NCI-H2029 treated with DMSO at 0.1 percent for 48 hours (cell line): ENCODE measurements at places on chromosomes 7 and 10.

- no peak for DNase-seq
Observed at GRCh38 chr7:88278881-88279280, 27.8 kb downstream of the STEAP4 start.

DNA sequence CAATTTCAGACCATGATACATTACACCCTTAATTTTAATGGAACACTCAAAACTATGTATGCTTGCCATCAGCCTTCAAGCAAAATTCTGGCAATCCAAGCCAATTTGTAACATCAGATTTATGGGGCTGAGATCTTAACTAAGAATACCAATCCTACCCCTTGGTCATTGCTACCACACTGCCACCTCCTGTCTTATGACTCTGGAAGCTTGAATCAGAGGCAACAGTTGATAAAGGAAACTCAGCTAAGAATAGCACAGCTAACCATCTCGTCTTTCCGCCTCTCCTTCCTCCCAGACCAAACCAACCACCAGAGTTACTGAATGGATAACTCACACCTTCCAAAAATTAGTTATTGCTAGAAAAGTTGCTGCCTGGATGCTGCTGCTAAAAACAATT, 7.4 kb downstream of the IGF2BP3 start:
- DNase-seq, result no peak

DNA sequence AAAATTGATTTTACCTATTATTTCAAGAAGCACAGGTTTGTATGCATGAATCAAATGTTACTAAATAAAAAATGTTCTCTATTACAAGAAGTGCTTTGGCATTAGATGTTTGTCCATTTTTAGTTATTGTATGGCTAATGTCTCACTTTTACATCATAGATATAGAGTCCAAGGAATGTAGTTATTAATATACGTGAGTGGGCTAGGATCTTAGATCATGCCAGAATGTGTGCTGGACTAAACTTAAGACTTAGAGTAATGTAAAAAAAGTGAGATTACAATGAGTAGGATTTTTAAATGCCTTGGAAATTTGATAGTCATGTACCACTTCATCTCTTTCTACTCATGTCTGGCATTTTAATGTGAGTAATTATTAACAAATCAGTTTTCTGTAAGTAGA, 196.6 kb downstream of the ARL4A start:
- DNase-seq, result no peak

- DNase-seq, result no peak
Observed at GRCh38 chr7:144397086-144397485, 6.4 kb downstream of the NOBOX start.

DNA sequence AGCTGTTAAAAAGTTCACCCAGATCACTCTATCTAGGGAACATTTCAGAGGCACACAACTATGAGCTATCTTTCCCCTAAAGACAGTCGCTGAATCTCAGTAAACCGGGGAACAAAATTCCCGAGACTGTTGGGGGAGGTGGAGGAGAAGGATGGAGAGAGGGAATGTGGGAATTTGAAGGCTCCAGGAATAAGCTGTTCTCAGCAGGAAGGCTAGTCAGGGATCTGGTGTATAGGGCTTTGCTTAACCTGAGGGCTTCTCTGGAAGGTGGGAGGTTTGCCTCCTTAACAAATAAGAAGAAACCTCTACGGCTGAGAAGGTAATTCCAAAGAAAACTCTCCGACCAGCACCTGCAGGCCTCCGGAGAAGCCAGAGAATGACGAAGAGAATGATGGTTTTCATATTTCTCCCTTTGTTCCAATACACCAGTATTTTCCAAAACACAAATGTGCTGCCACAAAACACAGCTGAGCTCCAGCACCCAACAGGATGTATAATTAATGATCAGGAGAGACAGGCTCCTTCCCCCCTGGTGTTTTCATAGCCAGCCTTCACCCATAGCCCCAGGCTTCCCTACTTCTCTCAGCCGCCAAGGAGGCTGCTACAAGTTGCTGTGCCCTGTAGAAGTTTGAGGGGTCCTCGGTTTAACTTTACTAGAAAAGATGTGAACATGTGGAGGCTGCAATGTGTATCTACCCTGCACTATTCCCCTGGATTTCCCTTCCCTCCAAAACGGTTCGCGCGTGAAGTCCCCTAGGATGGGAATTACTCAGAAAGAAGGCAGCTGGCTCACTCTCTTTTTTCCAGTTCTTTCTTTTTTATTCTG, 2.0 kb downstream of the KCNMA1 start:
- DNase-seq, result no peak

DNA sequence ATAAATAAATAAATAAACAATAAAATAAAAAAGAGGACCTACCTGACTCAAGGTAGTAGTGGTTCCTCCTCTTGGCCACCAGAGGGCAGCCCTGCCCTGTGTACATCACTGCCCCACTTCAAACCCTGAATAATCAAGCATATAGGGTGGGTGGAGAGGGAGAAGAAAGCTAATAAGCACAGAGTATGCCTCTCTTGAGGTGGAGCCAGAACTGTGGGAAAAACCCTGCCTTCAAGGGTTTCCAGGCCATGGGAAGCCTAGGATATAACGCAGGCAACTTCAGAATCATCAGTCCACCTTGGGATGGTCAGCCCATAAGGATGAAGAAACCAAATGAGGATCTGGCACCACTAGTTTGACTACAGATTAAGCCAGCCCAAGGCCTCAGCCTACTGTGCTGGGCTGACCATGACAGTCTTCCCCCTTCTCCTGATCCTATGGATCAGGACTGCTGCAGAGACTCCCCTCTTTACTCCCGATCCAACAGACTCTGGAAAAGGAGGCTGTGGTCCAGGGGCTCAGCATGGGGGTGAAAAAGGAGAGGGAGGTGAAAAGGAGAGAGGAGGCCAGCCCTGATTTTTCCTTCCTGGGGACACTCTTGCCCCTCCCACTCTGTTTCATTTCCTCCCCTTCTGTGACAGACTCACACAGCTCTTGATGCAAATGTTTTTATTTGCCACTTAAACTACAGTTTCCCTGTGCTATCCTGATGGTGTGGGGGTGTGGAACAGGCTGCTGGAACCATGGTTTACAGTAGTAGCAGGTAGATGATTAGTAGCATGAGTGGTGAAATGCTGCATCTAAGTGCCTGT, 10.1 kb downstream of the AVPI1 start:
- DNase-seq, result peak; percentile 14

DNA sequence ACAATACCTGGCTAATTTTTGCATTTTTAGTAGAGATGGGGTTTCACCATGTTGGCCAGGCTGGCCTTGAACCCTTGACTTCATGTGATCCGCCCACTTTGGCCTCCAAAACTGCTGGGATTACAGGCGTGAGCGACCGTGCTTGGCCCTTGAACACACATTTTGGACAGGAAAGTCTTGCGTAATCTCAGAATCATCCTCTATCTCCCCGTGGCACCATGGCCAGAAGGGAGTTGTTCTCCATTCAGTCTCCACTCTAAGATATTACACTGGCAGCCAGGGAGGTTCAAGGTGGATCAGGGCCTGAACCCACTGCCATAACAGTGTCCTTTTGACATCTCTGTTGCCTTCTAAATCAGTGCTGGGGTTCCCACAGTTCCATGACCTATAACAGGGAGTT, 29.2 kb upstream of the GALNTL5 start:
- no peak for DNase-seq

DNA sequence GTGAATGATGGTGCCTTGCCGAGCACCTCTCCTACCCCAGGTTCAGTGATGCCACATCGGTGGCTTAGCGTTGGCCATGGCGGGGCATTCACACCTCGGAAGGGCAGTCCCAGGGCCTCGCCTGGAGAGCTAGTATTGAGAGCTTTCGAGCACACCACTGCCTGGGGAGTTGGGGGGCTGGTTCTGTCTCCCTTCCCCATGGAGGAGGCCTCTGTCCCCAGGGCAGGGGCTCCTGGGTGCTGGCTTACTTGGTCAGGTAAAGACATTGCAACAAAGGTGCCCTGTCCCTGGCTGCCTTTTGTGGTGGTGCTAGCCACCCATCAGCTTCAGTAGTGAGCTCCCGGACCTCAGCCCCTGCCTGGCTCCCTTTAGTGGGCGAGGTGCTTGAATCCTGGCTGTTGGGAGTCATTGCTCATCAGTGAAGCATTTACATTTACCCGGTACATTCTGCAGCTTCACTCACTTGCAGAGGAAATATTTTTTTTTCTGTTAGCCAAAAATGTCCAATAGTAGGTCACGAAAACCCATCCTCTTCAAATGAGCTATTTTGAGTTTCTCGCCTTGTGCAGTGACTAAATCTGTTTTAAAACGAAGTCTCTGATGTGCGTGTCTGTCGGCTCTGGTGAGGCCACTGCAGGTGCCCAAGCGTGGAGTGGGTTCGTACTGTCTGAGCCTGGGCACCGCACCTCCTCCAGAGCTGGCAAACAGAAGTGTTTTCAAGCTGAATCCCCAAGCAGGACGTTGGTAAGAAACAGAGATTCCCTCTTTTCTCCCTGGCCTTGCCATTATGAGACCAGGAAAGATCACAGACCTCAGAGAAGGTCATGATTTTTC, 95.5 kb downstream of the INPP5A start:
- DNase-seq, result no peak

DNA sequence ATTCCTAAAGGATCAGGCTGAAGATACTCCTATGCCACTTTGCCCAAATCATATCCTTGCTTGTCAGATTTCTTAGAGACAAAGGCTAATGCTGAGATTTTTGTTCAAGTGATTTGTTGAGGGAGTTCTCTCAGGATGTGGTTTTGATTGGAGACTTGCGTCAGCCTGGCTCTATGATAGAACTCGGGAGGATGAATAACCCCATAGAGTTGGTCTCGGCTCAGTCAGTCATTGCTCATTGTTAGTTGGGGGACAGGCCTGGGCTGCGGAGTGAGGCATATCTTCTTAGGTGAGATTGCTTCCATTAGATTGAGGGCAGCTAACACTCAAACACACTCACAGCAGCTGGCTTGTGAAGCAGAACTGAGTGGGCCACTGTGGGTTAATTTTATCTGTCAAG, 203.4 kb downstream of the KIF20B start:
- DNase-seq, result no peak

DNA sequence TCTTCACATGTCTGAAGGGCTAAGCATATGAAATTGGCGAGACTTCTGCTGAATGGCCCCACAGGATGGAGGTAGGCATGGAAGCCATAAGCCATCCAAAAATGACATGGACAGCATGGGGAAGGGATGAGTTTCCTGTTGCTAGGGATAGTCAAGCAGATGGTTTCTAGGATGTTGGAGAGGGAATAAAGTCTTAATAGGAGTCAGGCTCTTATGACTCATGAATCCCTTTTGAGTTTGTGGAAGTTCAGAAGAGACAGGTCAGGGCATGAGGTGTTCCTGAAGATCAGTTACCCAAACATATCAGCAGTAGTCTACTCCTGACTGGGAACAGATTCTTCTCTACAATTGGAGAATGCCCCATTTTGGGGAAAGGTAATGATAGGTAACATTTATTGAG, 243.9 kb downstream of the REEP3 start:
- DNase-seq, result no peak
